ENCODE measurements at places on chromosomes 5 and 9.

GRCh38 chr9:75239176-75239575 lies 150.9 kb downstream of the OSTF1 start:
- DNase-seq, result no peak

DNA sequence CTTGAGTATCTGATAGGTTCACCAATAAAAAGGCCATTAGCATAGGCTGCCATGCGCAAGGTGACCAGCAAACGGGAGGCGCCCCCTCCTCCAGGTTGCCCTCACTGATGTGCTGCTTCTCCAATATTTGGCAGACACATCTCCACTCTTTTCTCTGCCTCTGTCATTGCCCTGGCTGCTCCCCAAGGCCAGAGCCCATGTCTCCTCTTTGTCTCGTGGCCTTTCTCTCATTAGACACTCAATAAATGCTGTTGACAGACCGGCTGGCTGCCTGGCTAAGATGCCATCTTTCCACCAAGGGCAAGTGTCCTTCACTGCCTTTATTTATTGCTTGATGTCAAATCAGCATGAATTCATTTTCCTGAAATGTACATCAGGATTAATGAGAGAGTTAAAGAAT lies 404.0 kb upstream of the KIF2A start:
- DNase-seq, result no peak

- DNase-seq, result no peak
Observed at GRCh38 chr5:104626122-104626521, 1063.5 kb upstream of the NUDT12 start.

- no peak for DNase-seq
Observed at GRCh38 chr9:34377404-34377746, 677 bp upstream of the MYORG start.

- peak; percentile 79 for DNase-seq
Observed at GRCh38 chr9:91197232-91198181, 164.2 kb downstream of the AUH start.

DNA sequence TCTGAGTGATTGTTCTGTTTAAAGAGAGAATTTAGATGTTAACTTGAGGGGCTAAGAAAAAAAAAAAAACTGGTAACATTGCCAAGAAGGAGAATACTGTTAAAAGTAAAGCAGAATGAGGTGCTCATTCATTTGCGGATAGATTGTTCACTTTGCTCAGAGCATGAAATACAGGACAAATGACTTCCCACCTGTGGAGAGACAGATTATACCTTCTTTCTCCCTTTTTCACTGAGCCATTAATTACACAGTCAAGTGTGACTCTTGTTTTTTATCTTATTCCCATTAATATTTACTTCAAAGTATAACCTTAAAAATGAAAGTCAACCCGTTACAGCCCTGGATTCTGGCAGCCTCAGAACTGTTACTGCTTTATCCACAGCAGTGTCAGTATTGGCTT lies 264.5 kb downstream of the TAF11L14 start:
- no peak for DNase-seq

DNA sequence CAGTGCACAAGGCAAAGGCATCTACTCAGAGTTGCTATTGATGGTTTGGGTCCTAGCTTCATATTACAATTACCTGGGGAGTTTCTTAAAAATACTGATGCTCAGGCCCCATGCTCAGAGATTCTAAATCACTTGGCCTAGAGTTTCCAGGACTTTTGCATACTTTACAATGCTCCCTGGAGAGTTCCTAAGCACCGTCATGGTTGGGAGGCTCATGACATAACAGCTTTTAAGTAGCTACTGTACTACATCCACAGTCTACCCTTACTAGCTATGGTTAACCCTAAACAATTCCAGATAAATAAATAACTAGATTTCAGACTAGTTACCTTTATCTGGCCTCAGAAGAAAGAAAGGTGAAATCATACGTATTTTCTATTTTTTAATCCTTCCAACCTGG lies 414.4 kb downstream of the PDE4D start:
- no peak for DNase-seq

DNA sequence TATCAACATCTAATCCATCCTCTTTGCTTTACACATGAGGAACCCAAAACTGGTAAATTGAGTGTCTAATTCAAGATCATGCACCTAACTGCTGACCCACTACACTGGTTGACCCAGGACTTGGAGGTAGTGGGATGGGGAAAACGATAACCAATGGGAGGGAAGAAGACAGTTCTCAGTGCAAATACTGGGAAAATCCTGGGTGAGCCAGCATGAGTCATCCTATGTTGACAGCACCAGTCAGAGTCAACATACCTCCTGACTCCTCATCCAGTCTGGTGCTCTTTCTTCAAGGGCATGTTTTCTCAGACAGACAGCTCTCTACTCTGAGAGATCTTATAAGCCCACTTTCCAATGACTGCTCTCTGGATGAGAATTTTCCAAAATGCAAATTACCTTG lies 232.8 kb upstream of the PTGER4 start:
- no peak for DNase-seq

DNA sequence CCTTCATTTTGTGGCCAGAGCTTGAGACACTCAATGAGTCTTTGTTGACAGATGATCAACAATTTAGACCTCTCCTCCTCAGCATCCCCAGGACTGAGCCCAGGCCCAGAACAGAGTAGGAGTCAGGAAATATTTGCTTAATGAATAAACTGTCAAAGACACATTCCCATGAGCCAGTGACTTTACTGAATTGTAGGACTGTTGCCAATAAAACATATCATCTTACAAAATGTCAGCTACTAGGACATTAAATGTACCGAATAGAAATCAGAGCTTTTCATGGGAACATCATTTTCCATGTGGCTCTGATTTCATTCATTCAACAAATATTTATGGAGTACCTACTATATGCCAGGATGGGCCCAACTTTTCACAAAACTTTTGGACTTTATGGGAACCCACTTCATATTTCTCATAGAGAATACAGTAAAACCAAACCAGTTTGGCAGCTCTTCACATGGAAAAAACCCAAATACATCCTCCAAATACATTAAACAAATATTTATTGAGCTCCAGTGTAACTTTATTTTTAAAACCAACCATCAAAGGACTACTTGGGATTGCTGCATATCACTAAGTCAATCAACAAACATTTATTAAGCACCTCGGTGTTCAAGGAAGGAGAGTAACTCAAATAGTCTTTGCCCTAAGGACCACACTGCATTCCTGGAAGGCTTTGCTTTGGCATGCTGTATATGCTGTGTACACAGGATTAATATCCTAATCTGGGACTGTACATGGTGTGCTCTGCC lies 11.4 kb downstream of the VDAC1 start:
- no peak for DNase-seq

GRCh38 chr9:129574911-129575585 lies 45.9 kb downstream of the C9orf50 start:
- no peak for DNase-seq

DNA sequence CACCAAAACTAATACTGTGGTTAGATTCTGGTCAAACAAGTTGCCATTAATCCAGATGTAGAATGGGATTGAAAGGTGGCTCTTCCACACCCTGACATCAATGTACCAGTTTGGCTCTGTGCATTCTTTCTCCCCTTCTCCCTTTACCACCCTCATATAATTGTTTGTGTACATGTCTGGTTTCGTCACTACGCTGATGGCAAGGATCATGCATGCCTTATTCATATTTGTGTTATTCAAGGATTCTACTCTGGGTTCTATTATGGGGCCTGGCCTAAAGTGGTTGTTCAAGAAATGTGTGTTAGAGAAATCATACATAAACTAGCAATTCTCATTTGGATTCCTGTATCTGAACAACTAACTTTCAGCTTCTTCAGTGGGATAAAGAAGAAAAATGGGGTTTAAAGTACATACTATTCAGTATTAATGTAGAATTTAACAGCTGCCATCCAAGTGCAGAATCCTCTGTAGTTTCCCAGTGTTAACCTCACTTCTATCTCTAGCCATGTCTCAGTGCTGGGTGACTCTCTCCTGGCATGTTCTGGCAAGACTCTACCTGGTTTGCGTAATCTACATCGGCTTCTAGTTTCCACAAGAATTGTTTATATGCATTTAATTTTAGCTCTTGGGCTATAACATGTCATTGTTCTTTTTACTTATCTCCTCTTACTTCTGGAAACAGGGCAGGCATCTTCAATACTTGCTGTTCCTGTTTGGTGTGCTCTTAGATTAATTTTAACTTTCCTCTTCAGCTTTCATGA lies 27.9 kb upstream of the CDKN2B start:
- DNase-seq, result no peak

DNA sequence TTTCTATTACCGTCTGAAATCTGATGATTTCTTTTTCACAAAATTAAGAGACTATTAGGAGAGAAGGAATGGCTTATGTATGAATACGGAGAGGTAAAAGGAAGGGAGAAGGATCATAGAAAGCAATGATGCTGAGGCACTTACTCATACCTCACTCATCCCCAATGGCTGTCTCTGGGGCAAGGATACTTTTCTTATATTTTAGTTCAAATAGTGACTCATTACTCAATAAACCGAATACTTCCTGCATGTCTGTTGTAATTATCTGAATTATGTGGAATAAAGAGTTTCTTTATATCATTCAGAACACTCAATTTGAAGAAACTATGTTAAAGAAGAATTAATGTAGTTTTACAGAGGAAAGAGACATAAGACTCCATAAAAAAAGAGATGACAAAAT lies 284.5 kb upstream of the NUDT12 start:
- DNase-seq, result no peak

DNA sequence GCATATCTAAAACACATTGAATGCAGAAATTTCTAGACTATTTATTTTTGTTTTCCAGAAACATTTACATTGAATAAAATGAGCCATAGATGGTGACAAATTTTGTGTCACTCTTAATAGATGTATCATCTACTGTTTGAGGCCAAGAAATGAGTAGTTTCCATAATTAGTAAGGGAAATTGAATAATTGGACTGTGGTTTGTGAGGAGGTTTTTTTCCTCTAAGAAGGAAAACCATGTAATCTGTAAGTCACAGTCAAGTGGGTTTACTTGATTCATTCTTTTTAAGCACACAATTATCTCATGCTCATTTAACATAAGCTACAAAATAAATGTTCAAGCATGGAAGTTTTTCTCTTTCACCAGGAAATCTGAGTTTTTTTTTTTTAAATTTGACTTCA lies 876.4 kb downstream of the NR2F1-AS1 start:
- no peak for DNase-seq

DNA sequence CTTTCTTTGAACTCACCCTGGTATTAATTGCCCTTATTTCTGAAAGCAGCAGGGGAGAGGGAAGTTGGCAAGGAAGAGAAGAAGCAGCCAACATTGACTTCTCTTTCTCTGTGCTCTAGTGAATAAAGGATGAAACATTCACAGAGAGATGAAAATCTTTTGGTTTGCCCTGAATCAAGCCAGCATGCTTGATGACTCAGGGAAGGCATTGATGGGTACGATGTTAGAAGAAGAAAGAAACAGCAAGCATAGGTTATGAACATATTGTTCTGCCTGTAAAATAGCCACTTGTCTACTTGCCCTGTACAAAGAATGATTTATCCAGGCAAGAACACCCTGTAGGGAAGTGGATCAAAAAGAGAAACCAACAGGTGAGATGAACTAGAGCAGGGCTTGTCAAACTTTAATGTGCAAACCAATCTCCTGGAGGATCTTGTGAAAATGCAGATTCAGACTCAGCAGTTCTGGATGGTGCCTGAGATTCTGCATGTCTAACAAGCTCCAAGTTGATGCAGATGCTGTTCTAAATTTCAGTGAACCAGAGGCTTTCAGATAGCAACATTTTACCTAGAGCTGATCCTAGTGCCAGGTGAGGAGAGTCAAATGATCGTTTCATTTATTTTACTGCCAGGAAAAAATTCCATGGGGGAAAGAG lies 586.6 kb upstream of the TLE4 start:
- DNase-seq, result no peak

DNA sequence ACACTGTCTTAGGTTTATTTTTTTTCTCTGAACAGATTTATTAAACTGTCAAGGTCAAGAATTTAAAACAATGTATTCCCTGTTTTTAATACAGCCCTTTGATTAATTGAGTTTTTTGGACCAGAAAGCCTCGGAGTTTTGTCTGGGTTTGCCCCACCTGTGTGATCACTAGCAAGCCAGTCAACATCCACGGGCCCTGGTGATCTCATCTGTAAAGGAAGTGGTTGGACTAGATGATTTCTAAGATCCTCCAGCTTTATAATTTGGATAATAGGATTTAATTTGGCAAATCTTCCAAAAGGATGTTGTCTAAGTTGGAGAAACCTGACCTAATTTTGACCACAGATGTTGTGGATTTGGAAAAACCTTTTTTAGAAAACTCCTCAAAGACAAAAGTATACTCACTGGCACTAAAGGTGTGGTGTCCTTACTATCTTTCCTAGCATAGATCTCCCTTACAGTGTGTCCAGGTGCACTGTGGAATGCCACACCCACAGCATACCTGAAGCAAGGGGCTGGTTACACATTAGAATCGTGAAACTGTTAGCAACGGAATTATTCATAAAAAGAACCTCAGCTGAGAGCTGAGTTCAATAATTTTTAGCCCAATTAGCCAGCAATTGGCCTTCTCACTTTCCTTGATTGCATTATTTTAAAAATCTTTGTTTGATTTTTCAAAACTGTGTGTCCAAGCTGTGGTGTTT lies 195.6 kb upstream of the ELL2 start:
- no peak for DNase-seq

DNA sequence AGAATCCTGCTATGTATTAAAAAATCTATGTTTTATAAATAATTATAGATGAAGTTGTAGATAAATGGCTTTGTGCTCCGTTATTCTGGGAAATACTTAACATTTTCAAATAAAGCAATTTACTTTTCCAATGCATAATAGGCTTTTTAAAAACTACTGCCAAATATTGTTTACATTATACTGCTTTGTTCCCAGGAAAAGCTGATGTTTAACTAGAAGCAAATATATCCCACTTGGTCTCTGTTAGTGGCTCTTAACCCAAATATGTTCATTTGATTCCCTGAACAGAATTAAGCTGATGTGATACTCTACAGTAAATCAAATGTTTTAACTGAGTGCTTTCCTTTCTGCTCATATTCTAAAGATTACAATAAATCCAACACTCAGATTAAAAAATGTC lies 326.3 kb downstream of the SLCO4C1 start:
- no peak for DNase-seq

DNA sequence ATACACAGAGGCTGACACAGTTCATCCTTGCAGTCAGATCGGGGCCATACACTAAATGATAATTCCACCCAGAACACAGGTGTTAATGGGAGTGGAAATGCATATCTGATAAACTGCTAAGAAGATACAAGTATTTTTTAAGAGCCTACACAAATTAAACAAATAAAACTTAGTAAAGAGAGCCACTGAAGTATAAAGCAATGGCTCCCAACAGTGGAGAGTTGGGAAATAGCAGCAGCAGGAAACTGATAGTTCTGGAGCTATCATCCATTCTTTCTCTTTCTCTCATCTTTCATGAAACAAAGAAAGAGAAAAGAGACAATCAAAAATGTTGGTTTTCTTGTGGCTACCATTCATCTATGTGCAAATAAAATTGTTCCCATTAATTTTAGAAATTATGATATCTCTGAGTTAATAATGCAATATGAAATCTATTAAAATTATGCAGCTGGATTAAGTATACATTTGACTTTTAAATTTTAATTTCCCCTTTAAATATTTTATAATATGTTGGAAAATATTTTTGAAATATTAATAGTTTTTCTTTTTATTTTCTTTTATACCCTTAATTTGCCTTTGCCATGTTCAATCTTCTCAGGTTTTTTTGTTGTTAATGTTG lies 120.8 kb downstream of the EMB start:
- no peak for DNase-seq

GRCh38 chr5:29005386-29005785 lies 1967.0 kb upstream of the CDH9 start:
- no peak for DNase-seq
